SJSA1 (cell line): ENCODE measurements at places on chromosomes 5 and 9. TPM values are rescaled to one million over a fixed set of nuclear protein-coding genes. Genes with fewer than 3 reads are reported as not detected.

GRCh38 chr9:86424251-86424891 is 70.2 kb upstream of the TUT7 start:
- H3K27ac ChIP-seq: no peak overlapping the region
- no peak overlapping the region for H3K4me3 ChIP-seq
- DNase-seq: no peak
- 0 out of 2 replicates have a peak, but pooled peaks cover 4% of the 10 kb centered on the region for H3K4me1 ChIP-seq
- no peaks in the 10 kb centered on the region for H3K27me3 ChIP-seq

- no peak overlapping the region for H3K27ac ChIP-seq
- no peak overlapping the region for H3K4me3 ChIP-seq
- no peaks in the 10 kb centered on the region for H3K36me3 ChIP-seq
- no peaks in the 10 kb centered on the region for H3K27me3 ChIP-seq
- DNase-seq: no peak
- no peaks in the 10 kb centered on the region for H3K4me1 ChIP-seq
These were observed 2120.7 kb downstream of the MAT2B start for GRCh38 chr5:165626161-165626560.

Gene MACIR
- 6.9 and 11.5 TPM in 2 replicates for total RNA-seq

Gene ROR2
- 0.44 and 0.66 TPM in 2 replicates for total RNA-seq

Gene C5orf52
- not detected in 2 replicates for total RNA-seq

DNA sequence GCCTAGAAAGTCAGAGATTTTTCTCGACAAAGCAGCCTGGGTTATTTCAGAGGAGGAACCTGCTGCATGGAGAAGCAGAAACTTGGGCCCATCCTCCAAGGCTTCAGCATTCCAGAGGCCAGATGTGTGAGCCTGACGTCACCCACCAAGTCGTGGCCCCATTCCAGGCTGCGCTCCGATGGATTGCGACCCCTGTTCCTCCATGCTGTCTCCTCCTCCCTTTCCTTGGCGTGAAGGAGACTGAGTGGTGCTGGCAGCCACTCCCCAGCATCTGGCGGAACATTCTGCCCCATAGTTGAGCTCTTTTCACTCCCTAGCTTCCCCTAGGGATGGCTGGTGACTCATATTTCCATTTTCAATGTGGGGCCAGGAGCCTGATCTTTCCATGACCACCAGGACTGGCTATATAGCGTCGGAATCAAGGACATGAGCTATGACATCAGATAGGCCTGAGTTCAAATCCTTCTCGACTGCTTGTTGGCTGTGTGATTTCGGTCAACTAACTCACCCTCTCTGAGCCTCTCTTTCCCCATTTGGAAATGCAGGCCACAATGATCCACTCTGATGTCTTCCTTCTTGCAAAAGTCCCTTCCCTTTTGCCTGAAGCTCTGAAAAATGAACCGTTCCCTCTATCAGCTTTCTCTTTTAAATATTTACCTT is 24.5 kb upstream of the DUSP1 start:
- no peaks in the 10 kb centered on the region for H3K27me3 ChIP-seq
- H3K4me3 ChIP-seq: no peak overlapping the region
- peak; percentile 94 for DNase-seq

GRCh38 chr5:142587354-142587965 is 98.4 kb downstream of the FGF1 start:
- H3K4me1 ChIP-seq: peaks cover 23% of the 10 kb centered on the region
- no peak overlapping the region for H3K27ac ChIP-seq
- DNase-seq: peak; percentile 67
- H3K4me3 ChIP-seq: no peak overlapping the region

DNA sequence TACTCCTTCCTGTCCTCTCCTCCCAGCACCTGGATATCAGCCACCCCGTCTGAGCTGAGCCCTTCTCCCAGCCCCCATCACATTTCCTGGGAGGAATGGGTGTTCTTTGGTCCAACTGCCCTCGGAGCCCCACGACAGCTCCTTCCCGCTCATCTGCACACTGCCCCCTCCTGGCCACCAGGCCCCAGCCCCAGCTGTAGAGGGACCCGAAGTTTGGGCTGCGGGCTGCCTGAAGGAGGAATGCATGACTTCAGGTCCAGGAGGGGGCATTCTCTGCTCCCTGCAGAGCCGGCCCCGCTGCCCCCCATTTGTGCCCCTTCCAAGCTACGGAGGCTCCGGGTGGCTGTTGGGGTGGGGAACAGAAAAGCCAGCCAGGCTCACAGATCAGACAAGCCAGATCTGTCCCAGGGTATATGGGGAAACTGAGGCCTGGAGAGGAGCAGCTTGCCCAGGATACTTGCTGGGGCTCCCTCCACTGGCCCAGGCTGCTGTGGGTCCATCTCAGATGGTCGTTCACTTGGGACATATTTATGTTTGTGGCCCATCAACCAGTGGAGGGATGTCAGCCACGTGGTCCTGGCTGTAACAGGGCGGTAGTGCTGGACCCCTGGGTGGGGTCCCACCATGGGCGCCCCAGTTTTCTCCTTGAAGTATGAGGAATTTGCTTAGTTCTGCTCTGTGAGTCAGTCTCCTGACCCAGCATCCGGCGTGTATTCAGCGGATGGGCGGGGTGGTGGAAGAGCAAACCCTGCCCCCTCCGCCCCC is 33.1 kb downstream of the DAB2IP start:
- no peak for DNase-seq
- no peaks in the 10 kb centered on the region for H3K27me3 ChIP-seq
- no peaks in the 10 kb centered on the region for H3K4me1 ChIP-seq
- H3K4me3 ChIP-seq: no peak overlapping the region
- no peaks in the 10 kb centered on the region for H3K36me3 ChIP-seq
- H3K27ac ChIP-seq: no peak overlapping the region

DNA sequence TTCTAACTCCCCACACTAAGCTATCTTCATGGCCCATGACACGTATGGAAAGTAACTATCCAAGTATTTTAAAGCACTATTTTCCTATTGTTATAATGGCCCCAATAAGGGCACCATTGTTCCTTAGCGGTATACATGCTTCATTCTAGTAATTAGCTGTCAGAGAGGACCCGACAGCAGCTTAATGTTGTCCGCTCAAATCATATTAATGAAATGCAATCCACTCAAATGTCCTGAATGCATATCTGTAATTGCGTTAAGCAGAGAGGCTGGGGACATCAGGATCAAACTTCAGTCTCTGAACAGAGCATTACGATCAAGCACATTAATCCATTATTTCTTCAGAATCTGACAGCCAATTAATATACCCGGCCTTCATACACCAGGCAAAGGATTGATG is 139.7 kb downstream of the CRB2 start:
- no peak overlapping the region for H3K27ac ChIP-seq
- H3K36me3 ChIP-seq: no peaks in the 10 kb centered on the region
- no peaks in the 10 kb centered on the region for H3K4me1 ChIP-seq

GRCh38 chr5:140399979-140400729 is 1.5 kb upstream of the ANKHD1 start:
- H3K27ac ChIP-seq: no peak overlapping the region
- no peak for DNase-seq
- H3K36me3 ChIP-seq: peaks cover 7% of the 10 kb centered on the region
- no peaks in the 10 kb centered on the region for H3K27me3 ChIP-seq

DNA sequence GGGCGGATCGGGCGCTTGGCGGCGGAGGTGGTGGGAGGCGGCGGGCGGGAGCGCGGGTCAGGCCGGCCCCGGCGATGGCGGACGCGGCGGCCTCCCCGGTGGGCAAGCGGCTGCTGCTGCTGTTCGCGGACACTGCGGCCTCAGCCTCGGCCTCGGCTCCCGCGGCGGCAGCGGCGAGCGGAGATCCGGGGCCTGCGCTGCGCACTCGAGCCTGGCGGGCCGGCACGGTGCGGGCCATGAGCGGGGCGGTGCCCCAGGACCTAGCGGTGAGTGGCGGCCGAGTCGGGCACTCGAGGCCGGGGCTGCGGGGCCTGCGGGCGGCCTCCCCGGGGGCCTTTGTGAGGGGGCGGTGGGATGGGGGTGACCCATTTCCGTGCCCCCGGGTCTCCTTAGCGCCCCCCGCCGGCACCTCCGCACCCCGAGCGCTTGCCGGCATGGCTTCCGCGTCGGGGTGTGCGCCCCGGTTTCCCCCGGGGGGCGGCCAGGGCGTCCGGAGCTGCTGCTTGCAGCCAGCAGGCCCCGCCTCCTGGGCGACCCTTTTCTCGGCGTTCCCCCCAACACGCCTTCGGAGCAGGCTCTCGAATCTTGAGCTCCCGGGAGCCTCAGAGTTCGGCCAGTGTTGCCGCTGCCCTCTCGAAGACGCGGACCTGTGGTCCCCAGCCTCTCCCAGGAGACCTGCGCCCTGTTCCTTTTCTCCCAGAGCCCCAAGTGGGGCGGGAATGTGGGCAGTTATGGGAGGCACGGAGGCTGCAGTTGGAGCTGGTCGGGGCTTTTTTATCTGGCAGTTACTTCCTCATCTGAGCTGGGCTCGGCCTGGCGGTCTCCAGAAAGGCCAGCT is 456 bp downstream of the KDM3B start:
- peak; percentile 85 for DNase-seq
- peaks cover 19% of the 10 kb centered on the region for H3K4me1 ChIP-seq
- H3K36me3 ChIP-seq: peaks cover 53% of the 10 kb centered on the region

GRCh38 chr9:102398205-102398604 is 596.9 kb upstream of the CYLC2 start:
- no peaks in the 10 kb centered on the region for H3K4me1 ChIP-seq
- DNase-seq: no peak
- H3K4me3 ChIP-seq: no peak overlapping the region
- H3K27ac ChIP-seq: no peak overlapping the region

DNA sequence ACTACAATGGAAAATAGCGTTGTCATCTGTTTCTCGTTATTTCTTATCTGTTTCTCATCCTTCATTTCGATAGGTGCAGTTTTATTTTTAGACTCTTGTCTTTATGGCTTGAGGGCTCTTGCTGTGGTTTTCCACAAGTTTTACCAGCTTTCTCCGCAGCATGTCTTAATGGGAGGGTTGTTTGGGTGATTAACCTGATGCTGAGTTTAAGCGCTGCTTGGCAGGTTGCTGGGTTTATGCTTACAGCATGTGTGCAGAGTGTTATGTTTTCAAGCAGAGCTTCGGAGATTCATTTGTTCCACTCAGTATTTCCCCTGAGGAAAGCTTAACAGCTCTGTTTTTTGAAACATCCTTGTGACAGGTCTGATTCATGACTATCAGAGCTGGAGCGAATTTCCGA is 154.0 kb downstream of the SLC12A2 start:
- no peak overlapping the region for H3K4me3 ChIP-seq
- DNase-seq: no peak
- H3K27ac ChIP-seq: no peak overlapping the region
- no peaks in the 10 kb centered on the region for H3K36me3 ChIP-seq

DNA sequence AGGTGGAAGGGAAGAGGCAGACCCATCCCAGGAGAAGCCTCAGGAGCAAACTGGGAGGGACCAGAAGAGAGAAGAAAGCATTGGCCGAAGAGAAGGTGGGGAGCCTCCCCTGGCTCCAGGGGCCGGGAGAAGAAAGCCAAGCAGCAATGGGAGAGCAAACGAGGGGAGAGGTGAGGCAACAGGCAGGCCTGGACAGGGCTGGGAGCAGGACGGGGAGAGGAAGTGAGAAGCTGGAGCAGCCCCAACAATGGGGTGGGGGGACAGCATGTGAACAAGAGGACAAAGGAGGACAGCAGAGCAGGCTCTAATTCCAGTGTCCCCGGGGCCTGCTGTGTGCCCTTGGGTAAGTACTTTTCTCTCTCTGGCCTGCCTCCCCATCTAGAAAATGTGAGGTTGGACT is 115.3 kb downstream of the PSD2 start:
- H3K4me3 ChIP-seq: no peak overlapping the region
- H3K4me1 ChIP-seq: no peaks in the 10 kb centered on the region
- peaks cover 46% of the 10 kb centered on the region for H3K27me3 ChIP-seq
- no peaks in the 10 kb centered on the region for H3K36me3 ChIP-seq
- DNase-seq: peak; percentile 41

GRCh38 chr9:121721058-121721350 is 69.6 kb downstream of the DAB2IP start:
- no peaks in the 10 kb centered on the region for H3K4me1 ChIP-seq
- no peaks in the 10 kb centered on the region for H3K36me3 ChIP-seq
- no peak overlapping the region for H3K27ac ChIP-seq
- DNase-seq: no peak
- no peak overlapping the region for H3K4me3 ChIP-seq
- H3K27me3 ChIP-seq: no peaks in the 10 kb centered on the region

DNA sequence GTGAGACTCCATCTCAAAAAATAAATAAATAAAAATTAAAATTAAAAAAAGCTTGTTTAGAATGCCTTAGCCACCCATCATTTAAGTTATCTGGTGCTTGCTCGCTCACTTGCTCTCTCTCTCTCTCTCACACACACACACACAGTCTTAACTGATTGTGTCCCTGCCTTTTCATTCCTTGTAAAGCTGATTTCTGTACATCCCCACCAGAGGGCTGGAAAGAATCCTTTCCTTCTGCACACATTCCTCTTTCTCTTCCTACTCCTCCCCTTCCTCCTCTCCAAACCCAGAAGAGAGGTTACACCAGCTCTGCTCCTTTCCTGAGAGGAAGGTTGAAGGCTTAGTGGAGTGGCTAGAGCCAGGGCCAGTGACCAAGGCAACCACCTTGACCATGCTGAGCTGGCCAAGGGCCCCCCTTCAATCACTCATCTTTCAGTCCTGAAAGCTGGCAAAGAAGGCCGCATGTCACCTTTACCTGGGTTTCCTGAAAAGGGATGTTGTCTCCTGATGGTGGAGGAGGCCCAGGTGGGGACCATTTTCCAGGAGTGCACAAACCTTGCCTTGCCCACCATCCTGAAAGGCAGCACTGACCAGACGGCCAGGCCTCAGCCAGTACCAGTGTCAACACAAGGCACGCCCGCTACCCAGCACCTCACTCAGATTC is 25.6 kb downstream of the STK10 start:
- H3K27ac ChIP-seq: no peak overlapping the region
- peaks cover 29% of the 10 kb centered on the region for H3K36me3 ChIP-seq
- DNase-seq: no peak
- no peaks in the 10 kb centered on the region for H3K27me3 ChIP-seq

Gene FREM1
- total RNA-seq: 1.8 and 3.4 TPM in 2 replicates

GRCh38 chr5:64615895-64616294 is 74.4 kb upstream of the SHISAL2B start:
- H3K36me3 ChIP-seq: no peaks in the 10 kb centered on the region
- H3K27me3 ChIP-seq: no peaks in the 10 kb centered on the region
- H3K4me3 ChIP-seq: no peak overlapping the region
- no peaks in the 10 kb centered on the region for H3K4me1 ChIP-seq

DNA sequence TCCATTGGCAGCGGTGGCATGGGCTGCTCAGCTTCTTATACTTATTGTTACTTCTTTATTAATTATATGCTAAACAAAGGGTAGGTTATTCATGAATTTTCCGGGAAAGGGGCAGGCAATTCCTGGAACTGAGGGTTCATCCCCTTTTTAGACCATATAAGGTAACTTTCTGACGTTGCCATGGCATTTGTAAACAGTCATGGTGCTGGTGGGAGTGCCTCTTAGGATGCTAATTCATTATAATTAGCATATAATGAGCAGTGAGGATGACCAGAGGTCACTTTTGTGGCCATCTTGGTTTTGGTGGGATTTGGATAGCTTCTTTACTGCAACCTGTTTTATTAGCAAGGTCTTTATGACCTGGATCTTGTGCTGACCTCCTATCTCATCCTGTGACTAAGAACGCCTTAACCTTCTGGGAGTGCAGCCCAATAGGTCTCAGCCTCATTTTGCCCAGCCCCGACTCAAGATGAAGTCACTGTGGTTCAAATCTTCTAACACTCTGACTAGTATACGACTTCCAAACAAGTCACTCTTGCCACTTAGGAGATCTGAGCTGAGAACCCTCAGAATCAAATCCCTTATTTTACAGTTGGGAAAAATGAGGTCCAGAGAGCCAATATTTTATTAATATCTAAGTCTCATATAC is 237.5 kb downstream of the TRIM32 start:
- no peak for DNase-seq
- H3K4me3 ChIP-seq: no peak overlapping the region
- no peaks in the 10 kb centered on the region for H3K27me3 ChIP-seq
- no peaks in the 10 kb centered on the region for H3K4me1 ChIP-seq
- no peaks in the 10 kb centered on the region for H3K36me3 ChIP-seq

- no peak overlapping the region for H3K27ac ChIP-seq
- H3K4me3 ChIP-seq: no peak overlapping the region
- no peaks in the 10 kb centered on the region for H3K27me3 ChIP-seq
- DNase-seq: no peak
These were observed 102.2 kb downstream of the DEPDC1B start for GRCh38 chr5:60597572-60598320.
